SHP77 treated with DMSO at 0.1 percent for 48 hours (cell line): ENCODE measurements at places on chromosomes 11 and 22.
A peak's percentile ranks its signal among the peaks of the same experiment; 100 is the strongest.

DNA sequence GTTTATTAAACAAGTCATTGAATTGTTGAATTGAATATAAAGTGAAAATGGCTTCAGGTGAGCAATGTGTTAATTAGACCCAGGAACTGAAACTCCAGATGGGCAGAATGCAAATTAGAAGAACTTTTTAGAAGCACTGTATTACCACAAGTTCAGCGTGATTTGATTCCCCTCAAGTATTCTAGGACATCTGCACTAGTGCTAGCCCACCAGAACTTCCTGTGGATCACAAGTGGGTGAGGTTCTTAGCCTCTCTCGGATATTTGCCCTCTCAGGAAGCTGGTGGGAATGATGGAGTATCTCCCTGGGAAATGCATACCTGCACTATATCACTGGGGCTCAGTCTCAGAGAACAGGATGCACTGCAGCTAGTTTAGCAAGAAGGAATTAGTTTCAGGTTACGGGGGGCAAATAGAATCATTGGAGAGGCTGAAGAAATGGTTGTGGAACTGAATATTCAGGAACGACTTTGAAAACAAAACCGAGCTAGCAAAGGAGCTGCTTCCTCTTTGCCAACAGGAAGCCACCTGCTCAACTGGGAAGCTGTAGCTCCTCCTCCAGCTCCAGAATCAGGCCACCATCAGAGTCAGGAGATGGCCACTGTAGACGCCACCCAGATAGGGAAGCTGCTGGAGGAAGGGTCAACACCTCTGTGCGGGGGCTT, 74.3 kb downstream of the DHCR7 start:
- no peak for DNase-seq

DNA sequence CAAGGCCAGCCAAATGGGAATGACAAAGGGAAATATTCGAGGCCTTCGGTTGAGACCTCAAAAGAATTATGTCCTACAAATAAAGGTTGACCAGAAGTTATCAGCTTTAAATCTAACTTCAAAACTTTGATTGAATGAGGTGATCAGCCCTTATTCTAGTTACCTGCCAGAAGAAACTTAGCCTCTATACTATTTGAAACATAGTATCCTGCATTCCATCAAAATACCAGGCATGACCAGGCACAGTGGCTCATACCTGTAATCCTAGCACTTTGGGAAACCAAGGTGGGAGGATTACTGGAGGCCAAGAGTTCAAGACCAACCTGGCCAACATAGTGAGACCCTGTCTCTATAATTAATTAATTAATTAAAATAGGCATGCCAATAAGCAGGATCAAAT, 44.3 kb upstream of the ADORA2A start:
- no peak for DNase-seq

DNA sequence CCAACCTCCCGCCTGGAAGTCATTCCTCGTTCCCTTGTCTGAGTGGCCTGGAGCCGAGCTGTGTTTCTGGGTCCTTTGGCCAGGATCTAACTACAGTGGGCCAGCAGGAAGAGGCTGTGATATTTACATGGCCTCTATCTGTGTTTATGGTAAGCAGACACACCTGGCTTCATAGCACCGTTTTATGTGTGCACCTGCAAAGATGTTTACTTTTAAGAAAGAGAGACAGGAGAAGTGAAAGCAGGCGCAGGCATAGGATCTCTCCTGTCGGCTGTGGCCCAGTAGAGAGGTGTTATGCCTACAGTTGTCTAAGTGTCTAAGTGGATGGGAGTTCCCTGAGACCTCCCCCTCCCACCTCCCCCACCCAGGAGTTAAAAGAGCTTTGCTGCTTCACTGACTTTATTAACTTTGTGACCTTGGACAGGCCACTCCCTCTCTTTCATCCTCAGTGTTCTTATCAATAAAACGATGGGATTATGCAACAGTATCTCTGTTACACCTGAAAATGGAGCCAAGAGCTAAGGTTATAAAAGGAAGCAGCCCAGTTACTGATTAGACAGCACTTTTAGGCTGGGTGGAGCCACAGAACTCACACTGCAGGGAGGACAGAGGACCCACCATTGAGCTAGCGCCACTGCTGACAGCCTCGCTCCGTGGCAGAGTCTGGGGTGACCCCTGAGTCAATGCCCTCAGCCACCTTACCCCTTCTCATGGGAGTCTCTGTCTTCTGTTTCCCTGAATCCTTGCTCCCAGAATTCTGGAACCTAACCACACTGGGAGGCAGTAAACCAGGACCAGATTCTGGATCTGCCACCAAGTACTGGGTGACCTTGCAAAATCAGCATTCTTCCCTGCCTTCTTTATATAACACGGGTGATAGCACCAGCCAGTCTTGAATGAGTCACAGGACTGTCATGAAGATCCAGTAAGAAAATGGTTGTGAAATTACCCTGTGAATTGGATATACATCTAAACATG, 22.0 kb downstream of the ST14 start:
- peak; percentile 50 for DNase-seq

DNA sequence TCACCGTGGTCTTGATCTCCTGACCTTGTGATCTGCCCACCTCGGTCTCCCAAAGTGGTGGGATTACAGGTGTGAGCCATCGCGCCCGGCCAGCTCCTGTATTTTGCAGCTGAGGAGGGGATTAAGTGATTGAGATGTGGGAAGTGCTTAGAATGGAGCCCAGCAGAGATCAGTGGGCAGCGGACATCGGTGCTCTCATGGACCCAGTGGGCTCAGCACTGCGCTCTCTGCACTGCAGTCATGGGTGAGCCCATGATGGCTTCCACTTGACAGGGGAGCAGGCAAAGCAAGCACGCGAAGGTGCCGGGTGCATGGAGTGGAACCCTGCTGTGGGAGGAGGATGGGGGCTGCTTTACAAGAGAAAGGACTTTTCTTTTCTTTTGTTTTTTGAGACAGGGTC, 9.1 kb upstream of the CCDC88B start:
- no peak for DNase-seq

- DNase-seq: no peak
Measured at GRCh38 chr11:44256673-44257291, 53.2 kb downstream of the ALX4 start.

DNA sequence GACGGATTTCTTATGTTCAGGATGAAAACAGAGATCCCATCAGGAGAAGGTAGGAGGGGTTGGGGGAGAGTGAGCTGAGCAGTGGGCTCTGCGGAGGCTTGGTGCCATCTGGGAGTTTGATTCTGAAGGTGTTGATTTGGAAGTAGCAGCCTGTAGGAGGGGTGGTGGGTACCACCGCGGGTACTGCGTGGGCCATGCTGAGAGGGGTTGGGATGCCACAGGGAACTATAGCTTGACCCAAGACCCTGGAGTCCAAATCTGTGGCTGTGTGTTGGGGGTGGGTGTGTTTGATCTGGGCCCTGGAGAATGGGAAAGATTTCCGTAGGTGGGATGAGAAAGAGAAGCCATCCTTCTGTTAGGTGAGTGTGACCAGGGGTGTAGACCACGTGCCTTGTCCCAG, 5.0 kb downstream of the INCENP start:
- no peak for DNase-seq

- DNase-seq: no peak
Measured at GRCh38 chr22:29787371-29787980, 20.3 kb downstream of the UQCR10 start.

GRCh38 chr22:23077627-23078461, 7.5 kb downstream of the GNAZ start:
- no peak for DNase-seq

- no peak for DNase-seq
Measured at GRCh38 chr11:67174311-67174710, 55.2 kb downstream of the KDM2A start.

- no peak for DNase-seq
Measured at GRCh38 chr11:131766637-131767036, 396.2 kb downstream of the NTM start.

DNA sequence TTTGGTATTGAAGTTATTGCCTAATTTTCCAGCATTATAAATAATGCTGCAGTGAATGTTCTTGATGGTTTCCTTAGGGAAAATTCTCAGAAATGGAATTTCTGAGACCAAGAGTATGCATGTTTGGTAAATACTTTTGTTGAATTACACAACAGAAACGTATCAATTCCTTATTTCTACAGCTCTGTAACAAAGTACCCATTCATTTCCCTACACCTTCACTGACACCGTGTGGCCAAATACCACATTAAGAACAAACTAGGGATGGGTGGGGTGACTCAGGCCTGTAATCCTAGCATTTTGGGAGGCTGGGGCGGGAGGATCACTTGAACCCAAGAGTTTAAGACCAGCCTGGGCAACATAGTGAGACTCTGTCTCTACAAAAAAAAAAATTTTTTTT, 21.8 kb downstream of the MCAM start:
- no peak for DNase-seq

DNA sequence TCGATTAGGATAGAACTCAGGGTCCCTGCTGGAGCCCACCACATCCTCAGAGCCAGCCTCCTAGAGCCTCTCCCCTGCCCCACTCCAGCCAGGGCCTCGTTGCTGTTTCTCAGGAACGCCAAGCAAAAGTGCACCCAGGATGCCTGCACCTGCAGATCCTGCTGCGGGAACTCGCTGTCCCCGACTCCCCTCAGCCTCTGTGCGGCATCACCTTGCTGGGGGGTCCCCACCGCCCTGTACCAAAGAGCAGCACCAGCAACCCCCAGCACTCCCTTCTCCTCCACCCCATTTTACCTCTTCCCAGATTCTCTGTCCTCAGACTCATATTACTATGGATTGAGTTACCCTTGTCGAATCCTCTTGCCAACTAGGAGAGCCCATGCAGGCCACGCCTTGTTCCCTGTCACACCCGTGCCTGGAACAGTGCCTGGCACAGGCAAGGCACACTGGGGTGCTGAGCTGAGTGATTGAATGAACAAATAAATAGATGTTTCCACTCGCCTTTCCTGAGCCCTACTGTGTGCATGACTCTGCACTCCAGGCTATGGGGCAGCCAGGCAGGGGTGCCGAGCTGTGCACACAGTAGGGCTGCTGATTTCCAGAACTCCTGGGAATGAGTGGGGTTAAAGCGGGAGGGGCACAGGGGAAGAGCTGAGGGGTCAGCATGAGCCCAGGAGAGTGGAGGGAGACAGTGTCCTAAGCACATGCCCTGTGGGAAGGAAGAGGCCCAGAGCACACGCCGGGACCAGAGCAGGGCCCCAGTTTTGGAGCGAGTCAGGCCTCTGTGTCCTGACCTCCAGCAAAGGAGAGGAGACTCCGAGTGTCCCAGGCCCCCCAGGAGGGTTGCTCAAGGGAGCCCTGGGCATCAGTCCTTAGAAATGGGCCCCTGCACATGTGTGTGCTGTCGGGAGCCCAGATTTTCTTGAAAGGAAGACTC, 44.3 kb downstream of the LINC01488 start:
- no peak for DNase-seq

GRCh38 chr11:64859542-64860414, 15.3 kb upstream of the CDC42BPG start:
- no peak for DNase-seq

- DNase-seq: no peak
Measured at GRCh38 chr11:5600374-5600851, 4.0 kb downstream of the TRIM6 start.

DNA sequence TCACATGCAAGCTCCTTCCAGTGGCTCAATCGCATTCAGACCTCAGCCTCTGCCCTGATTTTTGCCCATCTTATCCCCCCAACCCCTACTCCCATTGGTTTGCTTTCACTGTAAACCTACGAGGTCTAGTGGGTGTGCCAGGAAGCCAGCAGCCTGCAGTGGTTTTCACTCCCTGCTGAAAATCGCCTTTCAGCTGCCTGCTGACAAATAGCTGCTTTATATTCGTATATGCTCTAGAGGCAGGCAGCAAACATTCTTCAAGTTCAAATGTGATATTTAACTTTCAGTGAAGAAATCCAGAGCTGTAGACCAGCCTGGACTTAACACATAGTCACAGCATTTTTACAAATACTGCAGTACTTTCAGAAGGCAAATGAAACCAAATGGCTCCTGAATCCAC, 92.8 kb upstream of the APOA1 start:
- DNase-seq: no peak

DNA sequence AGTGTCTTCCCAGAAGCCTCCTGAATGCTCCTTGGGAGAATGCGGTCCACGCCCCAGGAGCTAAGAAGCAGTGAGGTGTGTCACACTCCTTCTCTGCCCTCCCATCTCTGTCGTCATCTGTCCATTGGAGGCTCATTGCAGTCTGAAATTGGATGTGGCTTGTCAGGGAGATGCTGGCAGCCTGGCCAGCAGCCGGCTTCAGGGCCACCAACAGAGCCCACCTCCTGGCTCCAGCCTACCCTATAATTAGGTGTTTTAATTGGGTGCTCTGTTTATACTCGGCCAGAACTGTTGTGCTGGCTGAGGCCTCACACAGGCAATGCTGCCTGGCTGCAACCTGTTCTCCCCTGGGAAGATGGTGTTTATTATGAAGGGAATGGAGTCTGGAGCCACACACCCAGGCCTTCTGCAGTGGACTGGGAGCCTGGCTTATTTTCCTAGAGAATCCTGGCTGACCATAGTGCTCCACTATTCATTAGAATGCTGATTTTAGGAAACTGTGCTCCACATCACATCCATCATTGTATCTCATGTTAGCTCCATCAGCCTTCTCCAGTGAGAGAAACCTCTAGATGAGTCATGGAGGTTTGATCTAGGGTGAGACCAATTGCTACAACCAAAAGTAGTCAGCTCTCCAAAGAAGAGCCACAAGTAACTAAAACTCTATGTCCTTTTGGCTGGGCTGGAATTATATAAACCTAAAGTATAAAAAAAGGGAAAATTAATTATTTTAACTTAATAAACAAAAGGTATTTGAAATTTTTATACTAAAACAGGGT, 86.8 kb upstream of the CRTAM start:
- DNase-seq: no peak

DNA sequence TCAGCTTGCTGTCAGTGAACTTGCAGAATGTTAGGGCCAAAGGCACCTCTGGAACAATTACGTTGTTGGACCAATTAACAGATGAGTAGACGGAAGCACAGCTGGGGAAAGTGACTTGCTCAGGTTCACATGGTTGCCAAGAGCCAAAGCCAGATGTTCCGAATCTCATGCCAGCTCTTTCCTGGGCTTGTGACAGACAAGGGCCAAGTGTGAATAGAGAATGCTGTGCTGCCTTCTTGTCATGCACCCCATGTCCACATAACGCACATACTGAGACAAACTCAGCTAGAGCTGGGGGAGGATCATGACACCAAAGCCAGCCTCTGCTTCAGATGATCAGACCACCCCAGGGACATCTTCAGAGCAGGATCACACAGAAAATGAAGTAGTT, 616.3 kb downstream of the INSC start:
- DNase-seq: no peak

DNA sequence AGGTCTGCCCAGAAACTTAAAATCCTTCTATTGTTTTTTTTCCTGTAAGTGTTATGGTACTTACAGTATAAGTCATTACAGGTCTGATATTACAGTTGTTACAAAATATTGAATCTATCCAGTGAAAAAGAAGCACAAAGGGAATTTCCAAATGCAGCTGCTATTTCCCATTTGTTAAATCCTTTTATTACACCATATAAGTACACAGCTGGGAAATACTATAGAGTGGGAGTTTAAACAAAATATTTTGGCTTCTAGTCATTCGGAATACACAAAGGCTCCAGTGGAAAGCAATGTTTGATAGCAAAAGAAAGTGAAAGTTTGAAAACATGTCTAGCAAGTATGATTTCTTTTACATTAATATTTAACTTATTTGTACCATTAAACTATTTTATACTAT, 18.0 kb downstream of the SOX6 start:
- DNase-seq: no peak
